Osteoblast (primary cell): ENCODE measurements at places on chromosomes 1 and 21.

GRCh38 chr1:207302618-207303393 lies 18.7 kb upstream of the CD55 start:
- no peak for DNase-seq

DNA sequence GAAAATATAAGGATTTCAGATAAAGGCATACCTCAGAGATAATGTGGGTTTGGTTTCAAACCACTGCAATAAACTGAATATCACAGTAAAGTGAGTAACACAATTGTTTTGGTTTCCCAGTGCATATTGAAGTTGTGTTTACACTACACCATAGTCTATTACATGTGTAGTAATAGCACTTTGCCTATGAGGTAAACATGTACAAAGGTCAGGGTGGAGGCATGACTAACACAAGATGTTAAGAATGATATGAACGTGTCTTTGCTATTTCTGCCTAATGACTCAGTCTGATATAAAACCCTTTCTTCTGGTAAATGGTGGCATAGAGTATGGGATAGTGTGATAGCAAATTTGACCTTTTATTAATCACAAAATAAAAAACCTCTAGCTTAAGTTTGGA lies 621.5 kb upstream of the ADGRL2 start:
- no peak for DNase-seq

DNA sequence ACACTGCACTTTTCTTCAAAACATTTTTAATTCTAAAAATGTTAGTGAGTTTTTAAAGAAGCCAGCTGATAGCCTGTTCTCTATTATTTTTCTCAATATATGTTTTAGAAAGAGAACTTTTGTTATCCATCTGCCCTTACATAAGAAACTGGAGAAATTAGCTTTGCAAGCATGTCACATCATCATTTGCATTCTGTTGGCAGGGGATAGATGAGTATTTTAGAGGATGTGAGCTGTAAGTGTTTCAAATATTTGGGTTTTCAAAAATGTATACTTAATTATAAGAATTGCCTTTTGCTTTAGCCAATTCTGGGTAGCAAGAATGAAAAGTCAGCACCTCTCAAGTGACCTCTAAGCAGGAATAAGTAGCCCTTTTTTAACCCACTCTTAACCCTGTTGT lies 7.4 kb downstream of the NFIA start:
- DNase-seq, result no peak

GRCh38 chr1:21773585-21773984 lies 9.4 kb downstream of the USP48 start:
- no peak for DNase-seq

- no peak for DNase-seq
Observed at GRCh38 chr1:109657970-109658369, 2.1 kb downstream of the GSTM4 start.

DNA sequence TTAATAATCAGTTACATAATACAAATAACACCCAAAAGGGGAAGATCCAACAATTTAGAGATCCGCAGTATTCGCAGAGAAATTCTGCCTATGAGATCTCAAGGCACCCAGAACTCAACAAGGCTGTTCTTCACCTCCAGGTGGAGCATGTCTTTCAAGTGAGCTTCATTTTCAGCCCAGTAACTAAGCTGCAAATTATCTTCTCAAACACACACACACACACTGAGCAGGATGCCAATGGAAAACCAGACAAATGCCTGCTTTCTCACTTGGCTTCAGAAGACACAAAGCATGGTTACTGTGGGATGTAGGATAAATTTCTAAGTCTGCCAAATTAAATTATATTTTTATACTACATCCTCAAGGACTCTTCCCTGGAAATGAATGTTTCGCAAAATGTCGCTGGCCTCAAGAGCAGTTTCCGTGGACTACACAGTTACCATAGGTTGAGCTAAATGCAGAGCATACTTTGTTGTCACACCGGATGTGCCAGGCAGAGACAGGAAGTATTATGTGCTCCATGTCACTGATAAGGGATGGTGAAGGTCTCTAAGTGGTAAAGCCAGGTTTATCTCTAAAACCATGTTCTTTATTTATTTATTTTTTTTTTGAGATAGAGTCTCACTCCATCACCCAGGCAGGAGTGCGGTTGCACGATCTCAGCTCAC lies 30.3 kb downstream of the UBR4 start:
- peak; percentile 11 for DNase-seq

GRCh38 chr1:245835386-245835785 lies 671.7 kb downstream of the SMYD3 start:
- DNase-seq, result no peak

- DNase-seq, result no peak
Observed at GRCh38 chr1:99565606-99566289, 80.2 kb upstream of the PALMD start.

DNA sequence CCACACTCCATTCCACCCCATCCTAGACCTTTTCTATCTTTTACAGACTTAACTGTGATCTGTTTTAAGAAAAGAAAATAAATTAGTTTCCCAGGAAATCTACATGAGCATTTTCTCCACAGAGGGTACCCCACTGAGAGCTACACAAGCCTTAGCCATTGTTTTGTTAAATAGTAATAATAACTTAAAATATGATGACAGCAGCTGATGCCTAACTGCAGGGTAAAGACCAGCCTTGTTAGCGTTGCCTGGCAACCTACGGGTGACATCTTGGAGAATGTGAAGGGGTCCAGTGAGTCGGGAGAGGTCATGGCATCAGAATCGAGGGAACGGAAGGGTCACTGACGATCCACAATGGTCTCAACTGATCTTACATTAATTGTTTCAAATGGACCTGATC lies 233.2 kb upstream of the PBX1 start:
- no peak for DNase-seq

- DNase-seq, result no peak
Observed at GRCh38 chr1:18972531-18972930, 16.1 kb upstream of the IFFO2 start.

- DNase-seq, result no peak
Observed at GRCh38 chr1:94071391-94071790, 49.6 kb downstream of the ABCA4 start.

GRCh38 chr1:165539306-165539705 lies 4.5 kb upstream of the LRRC52 start:
- no peak for DNase-seq
